NCI-H748 treated with DMSO at 0.1 percent for 48 hours (cell line): ENCODE measurements at places on chromosomes 12 and 14.

DNA sequence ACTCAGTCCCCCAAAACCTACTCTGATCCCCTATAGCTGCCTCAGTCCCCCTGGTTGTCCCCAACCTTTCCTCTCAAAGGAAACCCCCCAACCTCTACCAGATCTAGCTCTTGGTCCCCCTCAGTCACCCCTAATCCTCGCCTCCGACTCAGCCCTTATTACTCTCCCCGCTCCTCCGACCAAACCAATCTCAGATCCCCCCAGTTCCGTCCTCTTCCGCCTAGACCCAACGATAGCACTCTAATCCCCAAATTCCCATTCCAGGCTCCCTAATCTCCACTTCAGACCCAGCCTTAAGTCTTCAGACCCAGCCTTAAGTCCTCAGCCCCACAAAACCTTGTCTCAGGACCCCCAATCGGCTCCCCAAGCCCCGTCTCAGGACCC is 612 bp downstream of the VPS37B start:
- DNase-seq: no peak

GRCh38 chr14:96626916-96627315 is 124.7 kb downstream of the PAPOLA start:
- DNase-seq: no peak

DNA sequence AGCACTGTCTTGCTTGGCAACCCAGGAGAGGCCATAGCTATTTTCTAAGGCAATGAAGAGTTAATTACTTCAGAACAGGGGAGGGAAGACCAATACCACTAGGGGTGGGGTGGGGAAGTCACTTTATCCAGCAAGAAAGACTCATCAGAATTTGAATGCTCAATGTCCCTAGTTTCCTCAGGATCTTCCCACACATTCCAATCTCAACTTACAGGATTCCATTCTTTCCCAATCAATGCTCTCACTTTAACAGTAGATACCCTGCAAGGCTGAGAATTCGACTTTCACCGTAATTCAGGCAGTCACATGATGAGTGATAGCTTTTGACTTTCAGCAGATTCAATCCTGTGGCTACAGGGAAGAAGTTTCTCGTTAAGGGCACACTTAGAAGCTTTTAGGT is 526.6 kb upstream of the SEL1L start:
- no peak for DNase-seq

- no peak for DNase-seq
Measured at GRCh38 chr12:527241-527640, 67.5 kb downstream of the B4GALNT3 start.

GRCh38 chr12:74412606-74413230 is 124.9 kb upstream of the ATXN7L3B start:
- no peak for DNase-seq

- DNase-seq: no peak
Measured at GRCh38 chr14:67512463-67513310, 20.4 kb upstream of the PLEKHH1 start.

- no peak for DNase-seq
Measured at GRCh38 chr12:91723191-91723590, 422.5 kb downstream of the BTG1 start.

DNA sequence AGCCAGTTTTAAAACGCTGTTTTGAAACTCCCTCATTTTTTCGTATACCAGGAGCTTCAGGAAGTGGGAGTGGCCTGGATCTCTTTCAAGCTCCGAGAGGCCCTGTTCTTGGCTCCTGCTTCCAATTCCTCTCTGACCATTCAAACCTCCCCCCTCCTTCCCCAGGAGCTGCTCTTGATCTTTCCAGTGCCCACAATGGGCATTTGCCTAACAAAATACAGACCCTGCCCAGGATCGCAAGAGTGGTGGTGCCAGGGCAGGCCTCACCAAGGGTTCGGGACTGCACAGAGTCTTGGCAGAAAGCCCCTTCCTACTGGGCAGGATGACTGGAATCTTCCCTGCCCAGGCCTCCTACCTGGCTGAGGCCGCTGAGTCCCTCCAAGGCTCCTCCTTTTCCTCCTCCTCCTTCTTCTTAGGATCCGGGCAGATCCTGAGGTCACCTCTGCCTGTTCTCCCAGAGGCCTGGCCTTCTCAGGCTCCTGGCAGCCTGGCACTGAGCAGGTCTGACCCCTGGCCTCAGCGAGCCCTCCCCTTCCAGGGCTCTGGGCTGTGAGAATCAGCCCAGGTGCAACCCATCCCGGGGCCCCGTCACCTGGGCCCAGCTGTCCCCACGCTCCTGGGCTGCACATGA is 46.9 kb upstream of the NOS1 start:
- no peak for DNase-seq

DNA sequence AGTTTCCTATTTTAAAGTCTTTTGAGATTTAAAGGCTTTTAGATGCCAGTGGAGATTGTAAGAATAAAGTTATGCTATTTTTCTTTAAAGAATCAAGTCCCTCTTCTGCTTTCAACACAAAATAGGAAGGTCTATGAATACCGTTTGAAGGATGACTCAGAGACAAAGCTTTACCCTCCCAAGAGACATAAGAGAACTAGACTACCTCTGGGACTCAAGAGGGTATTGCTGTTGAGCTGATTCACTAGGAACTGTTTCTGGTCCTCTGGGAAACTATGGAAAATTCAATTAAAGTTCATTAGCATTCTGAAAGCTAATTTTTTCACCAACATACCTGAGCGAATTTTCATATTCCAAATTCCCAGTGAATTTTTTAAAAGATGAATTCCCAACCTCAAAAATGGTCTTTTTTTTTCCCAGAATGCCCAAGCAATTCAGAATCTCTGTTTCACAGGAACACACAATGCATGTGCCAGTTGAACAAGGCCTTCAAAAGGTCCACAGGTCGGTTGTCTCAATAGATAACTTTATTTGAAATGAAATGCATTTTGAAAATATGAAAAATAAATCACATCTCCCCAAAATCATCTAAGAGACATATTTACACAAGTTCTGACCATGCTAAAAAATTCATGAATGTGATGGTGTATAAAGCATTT is 6.5 kb downstream of the PHLDA1 start:
- DNase-seq: no peak

DNA sequence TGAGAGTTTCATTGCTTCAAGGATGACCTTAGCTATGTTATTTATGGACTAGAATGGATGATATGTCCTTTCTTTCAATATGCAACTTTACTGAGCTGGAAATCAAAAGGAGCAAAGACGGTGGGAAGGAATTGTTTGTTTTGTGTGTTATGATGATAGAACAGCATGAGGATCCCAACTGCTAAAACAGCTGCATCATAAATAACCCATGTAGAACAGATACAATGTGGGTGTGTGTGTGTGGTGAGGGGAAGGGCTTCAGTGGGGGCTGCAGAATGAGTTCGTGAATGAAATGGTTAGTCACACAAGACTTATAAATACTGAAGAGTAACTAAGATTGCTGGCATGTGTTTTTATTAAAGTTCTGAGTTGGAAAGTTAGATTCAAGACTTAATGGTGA is 80.1 kb downstream of the DACT1 start:
- no peak for DNase-seq

- DNase-seq: no peak
Measured at GRCh38 chr14:51307551-51307950, 67.5 kb downstream of the TMX1 start.

DNA sequence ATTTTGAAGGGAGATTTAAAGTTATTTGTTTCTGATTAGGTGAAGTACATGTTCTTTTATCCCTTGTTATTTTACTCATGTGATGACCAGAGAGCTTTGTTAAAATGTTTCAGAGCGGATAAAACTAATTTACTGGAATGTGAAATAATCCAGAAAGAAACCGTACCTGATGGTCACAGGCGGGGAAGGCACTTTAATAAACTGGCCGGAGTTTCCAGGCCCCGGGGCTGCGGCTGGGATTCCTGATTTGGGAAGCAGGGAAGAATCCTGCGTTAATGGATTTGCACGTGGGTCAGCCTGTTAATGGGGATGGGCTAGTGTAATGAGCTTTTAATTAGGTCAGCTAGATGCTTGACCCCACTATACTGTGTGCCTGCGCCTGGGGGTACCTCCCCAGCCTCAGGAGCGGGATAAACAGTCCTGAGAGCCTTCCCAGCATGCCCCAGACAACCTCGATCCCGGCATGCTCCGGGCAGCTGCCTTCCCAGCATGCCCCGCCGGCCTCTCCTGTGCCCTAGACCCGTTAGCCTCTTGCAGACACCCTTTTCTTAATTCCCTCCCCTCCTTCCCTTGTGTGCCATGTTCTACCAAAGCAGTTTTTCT is 208.6 kb upstream of the CDKN3 start:
- DNase-seq: no peak
